ENCODE measurements at places on chromosomes 6 and 20.
A peak's percentile ranks its signal among the peaks of the same experiment; 100 is the strongest.

DNA sequence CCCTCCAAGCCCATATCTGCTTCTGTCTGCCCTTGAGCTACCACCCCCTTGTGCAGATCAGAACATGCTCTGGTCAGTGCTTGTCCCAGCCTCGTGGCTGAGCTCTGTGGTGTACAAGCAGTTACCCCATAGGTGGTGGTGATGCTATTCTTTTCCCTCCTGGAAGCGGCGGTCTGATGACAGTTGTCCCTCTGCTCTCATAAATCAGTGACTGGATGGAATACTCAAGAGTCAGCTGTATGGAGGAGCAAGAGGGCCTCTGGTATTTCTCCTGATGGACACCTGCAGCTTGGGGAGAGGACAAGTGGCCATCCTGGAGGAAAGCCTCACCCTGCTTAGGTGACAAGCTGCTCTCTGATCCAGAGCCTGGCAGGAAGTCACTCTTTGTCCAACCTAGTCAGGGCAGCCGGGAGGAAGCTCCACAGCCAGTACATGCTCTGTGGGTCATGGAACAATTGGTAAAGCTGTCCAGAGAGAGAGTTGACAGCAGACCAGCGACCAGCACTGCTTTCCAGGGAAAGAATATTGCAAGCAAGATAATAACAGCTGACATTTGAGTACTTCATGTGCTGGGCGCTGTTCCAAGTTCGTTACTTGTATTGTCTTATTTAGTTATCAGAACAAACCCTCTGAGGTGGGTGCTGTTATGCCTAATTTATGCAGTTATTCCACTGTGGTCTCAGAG lies 47.1 kb downstream of the SCAND1 start:
- no peak for DNase-seq

DNA sequence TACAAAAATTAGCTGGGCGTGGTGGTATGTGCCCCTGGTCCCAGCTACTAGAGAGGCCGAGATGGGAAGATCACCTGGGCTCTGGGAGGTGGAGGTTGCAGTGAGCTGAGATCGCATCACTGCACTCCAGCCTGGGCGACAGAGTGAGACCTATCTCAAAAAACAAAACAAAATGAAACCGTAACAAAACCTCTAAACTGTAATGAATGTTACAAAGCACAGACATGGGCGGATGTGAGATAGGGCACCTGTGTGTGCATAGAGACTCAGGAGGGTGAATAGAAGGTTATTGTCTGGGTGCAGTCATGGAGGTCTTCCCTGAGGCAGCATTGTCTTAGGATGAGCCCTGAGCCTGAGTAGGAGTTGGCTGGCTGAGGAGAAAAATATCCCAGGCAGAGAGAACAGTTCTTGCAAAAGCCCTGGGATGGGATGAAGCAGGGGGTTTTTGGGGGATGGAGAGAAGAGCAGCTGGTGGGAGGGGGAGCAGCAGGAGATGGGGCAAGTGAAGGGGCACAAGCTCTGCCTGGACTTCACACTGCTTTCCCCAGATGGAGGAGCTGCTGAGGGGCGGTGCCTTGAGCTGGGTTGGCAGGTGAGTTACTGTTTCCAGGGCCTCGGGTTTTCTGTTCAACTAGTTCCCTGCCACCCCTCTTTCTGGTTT lies 5.2 kb downstream of the BCAS4 start:
- DNase-seq, result no peak

GRCh38 chr6:157020398-157020797 lies 243.2 kb downstream of the ARID1B start:
- DNase-seq, result no peak

- DNase-seq, result no peak
Measured at GRCh38 chr6:79498842-79499241, 38.4 kb downstream of the LCA5 start.

DNA sequence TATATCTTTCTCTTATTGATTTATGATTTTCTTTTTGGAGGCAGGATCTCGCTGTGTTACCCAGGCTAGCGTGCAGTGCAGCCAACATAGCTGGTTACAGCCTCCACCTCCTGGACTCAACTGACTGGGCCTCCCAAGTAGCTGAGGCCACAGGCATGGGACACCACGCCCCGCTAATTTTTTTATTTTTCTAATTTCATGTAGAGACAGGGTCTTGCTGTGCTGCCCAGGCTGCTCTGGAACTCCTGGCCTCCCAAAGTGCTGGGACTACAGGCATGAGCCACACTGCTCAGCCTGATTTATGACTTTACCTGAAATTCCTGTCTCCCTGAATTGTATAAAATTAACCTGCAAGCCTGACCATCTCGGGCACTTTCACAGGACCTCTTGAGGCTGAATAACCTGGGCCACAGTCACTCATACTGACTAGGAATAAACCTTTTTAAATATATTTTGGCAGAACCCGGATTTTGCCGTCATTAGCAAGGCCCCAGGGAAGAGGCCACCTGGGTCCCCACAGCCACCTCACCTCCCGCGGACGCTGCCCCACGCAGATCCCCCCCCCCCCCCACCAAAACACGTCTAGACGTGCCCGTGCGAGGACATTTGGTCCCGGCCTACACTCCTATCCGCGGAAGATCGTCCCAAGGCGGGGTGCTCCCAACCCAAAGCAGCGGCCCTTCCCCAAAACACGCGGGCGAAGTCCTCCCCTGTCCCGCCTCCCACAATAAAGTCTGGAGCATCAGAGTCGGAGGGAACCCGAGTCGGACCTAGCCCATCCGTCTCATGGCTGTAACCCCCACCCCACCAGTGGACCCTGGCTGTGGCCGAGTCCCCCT lies 902 bp downstream of the ZNF337 start:
- DNase-seq, result no peak

GRCh38 chr6:32196682-32197616 lies 4.5 kb upstream of the GPSM3 start:
- peak; percentile 67 for DNase-seq

DNA sequence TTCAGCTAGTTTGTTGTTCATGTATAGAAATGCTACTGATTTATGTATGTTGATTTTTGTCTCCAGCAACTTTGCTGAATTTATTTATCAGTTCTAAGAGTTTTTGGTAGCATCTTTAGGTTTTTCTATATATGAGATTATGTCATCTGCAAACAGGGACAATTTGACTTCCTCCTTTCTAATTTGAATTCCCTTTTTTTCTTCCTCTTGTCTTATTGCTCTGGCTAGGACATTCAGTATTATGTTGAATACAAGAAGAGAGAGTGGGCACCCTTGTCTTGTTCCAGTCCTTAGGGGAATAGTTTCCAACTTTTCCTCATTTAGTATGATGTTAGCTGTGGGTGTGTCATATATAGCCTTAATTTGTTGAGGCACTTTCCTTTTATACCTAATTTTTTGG lies 58.2 kb downstream of the CDH26 start:
- DNase-seq, result no peak

GRCh38 chr6:167660944-167661551 lies 165.7 kb upstream of the AFDN start:
- no peak for DNase-seq

GRCh38 chr6:164579035-164579434 lies 730.4 kb downstream of the C6orf118 start:
- DNase-seq, result no peak

DNA sequence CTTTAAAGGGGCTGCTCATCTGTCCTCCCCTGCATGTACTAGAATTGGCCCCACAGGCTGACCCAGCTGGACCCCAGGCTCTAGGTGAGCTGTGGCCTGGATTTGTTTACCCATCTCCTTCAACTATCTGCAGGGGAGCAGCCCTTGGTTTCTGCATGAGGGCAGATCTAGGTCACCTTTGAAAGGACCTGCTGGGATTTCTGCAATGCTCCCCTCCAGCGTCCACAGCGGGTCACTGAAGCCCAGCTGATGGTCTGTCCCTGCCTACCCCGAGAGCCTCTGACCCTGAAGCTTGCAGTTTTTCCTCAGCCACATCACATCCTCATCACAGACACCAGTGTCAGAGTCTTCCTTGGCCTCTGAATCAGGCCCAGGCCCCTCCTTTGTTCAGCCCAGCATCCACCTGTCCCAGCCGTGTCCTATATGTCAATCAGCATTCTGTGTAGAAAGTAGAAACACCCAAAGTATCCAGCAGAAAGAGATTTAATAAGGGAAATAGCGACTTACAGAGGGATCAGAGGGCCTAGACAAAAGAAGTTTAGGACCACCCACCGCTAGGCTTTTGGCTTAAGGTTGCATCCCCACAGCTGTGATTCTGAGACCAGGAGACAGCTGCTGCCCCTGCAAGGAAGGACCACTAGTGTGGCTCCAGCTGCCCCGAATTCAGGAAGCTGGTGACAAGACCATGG lies 243.1 kb downstream of the LRFN2 start:
- DNase-seq, result no peak

- no peak for DNase-seq
Measured at GRCh38 chr20:25324412-25324811, 66.2 kb downstream of the ABHD12 start.

DNA sequence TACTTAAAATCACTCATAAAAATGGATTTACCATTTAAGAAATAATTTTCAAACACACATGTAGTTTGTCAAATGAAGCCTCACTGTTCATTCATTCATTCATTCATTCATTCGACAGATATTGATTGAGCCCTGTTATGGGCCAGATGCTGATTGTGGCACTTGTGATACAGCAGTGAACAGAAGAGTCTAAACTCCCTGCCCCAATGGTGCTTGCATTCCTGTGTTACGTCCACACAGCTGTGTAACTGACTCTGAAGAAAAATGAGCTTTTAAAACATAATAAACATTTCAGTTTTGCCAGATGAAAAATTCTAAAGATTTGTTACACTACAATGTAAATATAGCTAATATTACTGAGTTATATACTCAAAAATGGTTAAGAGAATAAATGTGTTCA lies 46.2 kb downstream of the BACH2 start:
- DNase-seq, result no peak

- DNase-seq, result no peak
Measured at GRCh38 chr6:26156850-26157250, 69.6 kb downstream of the HFE start.

DNA sequence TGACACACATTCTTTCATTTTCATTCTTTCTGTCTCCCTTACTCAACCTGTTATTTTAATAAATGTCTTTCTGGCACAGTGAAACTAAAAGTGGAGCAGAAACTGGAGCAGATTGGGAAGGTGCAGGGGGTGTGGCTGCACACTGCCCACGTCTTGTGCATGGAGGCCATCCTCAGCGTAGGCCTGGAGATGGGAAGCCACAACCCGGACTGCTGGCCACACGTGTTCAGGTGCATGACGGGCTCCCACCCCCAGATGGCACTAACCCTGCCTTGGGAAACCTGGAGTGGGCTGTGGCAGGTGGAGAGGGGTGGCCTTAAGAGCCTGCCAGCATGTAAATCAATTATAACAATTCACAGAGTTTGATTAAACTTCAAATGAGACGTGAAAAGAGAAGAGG lies 71.4 kb upstream of the PBOV1 start:
- DNase-seq, result no peak

DNA sequence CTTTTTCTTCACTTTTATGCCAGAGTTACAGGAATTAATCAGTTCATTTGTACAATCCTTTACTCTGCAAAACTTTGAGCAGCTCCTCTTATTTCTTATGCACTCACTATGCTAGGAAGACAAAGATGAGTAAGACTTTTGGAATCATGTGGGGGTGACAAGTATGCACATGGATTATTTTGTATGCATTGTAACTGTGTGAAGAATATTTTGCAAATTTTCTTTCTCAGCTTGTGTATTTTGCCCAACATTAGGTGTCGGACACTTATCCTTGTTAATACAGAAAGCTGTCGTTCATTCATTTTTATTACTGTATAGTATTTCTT lies 88.6 kb downstream of the PPP1R14C start:
- DNase-seq, result no peak

- no peak for DNase-seq
Measured at GRCh38 chr6:2917065-2917464, 14.0 kb upstream of the SERPINB9 start.

DNA sequence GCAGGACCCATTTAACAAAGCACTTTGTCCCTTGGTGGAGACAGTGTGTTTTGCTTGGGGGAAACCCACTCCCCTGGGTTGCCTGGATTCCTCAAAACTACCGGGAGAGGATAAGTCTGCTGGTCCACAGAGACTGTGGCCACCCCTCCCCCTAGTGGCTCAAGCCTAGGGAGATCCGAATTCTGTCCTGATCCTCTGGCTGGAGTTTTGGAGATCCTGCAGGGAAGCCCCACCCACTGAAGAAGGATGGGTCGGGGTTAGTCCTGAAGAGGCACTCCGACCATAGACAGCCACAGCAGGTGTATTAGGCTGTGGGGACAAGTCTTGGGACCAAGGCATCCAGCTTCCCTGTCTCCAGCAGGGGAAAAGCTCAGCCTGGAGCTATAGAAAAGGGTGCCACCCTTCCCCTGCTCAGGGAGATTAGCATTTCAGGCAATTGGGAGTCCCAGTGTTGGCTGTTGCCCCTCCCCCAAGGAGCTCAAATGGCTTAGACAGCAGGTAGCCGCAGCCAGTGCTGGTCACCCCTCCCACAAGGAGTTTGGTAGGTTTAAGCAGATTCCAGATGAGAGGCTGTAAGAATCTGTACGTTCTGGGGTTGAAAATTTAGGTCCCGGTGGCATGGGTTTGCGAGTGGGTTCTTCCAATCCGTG lies 750.0 kb downstream of the TBC1D32 start:
- DNase-seq, result no peak

DNA sequence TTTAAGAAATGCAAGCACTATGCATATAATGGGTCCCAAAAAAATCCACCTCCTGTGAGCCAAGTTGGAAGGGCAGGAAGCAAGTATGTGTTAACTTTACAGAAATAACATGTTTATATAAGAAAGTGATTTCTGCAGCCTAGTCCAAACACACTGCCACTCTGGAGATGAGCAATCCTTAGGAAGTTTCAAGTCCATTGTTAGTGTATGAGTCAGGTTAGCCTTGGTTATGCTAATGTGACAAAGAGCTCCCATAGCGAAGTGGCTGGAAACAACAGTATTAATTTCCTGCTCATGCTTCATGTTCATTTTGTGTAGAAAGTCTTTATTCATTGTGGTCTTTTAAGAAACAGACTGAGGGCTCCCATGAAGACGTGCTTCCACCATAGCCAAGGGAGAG lies 121.4 kb downstream of the TBXT start:
- no peak for DNase-seq

DNA sequence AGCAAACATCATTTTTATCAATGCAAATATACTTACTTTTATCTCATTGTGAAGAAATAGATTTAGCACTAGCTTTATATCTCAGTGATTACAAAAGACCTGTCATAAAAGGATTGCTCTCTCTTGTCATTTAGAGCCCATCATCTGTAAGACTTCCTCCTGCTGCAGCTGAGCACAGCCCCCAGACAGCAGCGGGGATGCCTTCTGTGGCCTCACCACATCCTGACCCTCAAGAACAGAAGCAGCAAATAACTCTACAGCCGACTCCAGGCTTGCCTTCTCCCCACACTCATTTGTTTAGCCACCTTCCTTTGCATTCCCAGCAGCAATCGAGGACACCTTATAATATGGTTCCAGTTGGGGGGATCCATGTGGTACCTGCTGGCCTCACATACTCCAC lies 127.0 kb upstream of the EDN1 start:
- DNase-seq, result no peak

Measured in amygdala (tissue), 56 donors.